ENCODE measurements at places on chromosomes 11 and 22. TPM values are rescaled to one million over a fixed set of nuclear protein-coding genes. Genes with fewer than 3 reads are reported as not detected.

NAALAD2 gene
- total RNA-seq: not detected

MYRF gene
- 0.24 TPM for total RNA-seq

GRIK4 gene
- total RNA-seq: not detected

TREH gene
- total RNA-seq: 0.33 TPM

PAK1 gene
- 60.5 TPM for total RNA-seq

C11orf87 gene
- not detected for total RNA-seq

OR8D1 gene
- total RNA-seq: not detected

LRRC74B gene
- total RNA-seq: not detected

OR2D2 gene
- 0.73 TPM for total RNA-seq

DNAJB7 gene
- total RNA-seq: not detected

PNPLA3 gene
- 13.2 TPM for total RNA-seq

OR52I2 gene
- not detected for total RNA-seq

MAPK11 gene
- total RNA-seq: 9.3 TPM

OR2AG1 gene
- total RNA-seq: not detected

NLRP10 gene
- total RNA-seq: 18.0 TPM

COX8A gene
- 185 TPM for total RNA-seq

FAM111A gene
- 17.8 TPM for total RNA-seq

NCAPD3 gene
- 36.9 TPM for total RNA-seq

QSER1 gene
- total RNA-seq: 23.7 TPM

MS4A3 gene
- total RNA-seq: not detected

OLFML1 gene
- total RNA-seq: 0.17 TPM

CNIH2 gene
- total RNA-seq: 0.33 TPM

CCDC157 gene
- 1.9 TPM for total RNA-seq

TRIM49 gene
- total RNA-seq: under 0.01 TPM

ANAPC15 gene
- 59.0 TPM for total RNA-seq
